ENCODE measurements at places on chromosomes 4 and X.

GRCh38 chr4:19309378-19309777 is 942.3 kb upstream of the SLIT2 start:
- DNase-seq, result peak; percentile 39

- DNase-seq, result no peak
Observed at GRCh38 chr4:48450740-48451139, 32.4 kb upstream of the SLC10A4 start.

DNA sequence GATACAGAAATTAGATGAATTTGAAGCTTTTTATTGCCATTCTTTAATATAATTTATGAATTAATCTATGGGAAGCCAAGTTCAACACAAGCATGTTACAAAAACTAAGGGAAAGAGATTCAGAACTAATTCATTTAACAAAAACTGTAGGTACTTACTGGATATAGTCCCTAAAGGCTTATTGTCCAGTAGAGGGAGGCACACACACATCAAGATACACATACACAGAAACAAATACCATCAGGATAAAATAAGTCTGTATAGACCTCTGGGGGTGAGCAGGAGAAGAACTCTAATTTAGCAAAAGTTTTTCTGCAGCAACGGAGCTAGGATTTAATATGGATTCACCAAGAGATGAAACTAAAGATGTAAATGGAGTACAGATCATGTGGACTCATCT is 83.0 kb upstream of the IL13RA1 start:
- peak; percentile 67 for DNase-seq

GRCh38 chr4:113882668-113883067 is 96.8 kb downstream of the ARSJ start:
- DNase-seq, result no peak

DNA sequence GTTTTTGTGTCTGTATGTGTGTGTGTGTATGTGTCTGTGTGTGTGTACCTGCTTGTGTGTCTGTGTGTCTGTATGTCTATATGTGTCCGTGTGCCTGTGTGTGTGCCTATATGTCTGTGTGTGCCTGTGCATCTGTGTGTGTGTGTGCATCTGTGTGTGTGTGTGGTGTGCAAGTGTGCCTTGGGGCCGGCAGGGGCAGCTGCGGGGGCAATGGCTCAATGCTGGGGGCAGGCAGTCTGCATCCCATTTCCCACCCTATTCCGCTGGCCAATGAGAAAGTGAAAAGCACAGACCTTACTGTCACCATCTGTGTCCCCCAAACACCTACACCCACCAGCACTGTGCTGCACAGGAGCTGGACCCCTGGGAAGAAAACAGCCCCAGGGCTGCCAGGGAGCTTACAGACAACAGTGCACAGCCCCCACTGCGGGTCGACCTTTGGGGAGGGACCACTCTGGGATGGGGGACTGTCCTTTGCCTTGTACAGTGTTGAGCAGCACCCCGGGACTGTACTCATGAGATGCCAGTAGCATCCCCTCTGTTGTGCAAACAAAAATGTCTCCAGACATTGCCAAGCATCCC is 246.0 kb downstream of the EVC2 start:
- DNase-seq, result no peak

DNA sequence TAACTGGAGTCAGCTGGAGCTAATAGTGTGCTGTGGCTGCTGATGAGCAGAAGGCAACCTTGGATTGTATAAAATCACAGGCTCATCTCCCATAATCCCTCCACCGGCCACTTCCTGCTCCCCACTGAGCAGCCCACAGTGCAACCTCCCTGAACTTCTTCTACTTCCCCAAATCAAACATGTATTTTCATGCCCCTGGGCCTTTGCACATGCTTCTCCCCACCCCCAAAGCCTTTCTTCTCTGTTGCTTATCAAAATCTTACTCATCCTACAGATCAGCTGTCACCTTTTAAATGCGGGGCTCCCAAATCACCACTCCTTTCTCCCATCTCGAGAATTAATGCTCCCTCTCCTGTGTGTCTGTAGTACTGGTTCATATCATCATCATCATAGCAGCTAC is 35.8 kb downstream of the RHOH start:
- DNase-seq, result no peak

- peak; percentile 26 for DNase-seq
Observed at GRCh38 chr4:10529291-10530136, 72.3 kb upstream of the ZNF518B start.

DNA sequence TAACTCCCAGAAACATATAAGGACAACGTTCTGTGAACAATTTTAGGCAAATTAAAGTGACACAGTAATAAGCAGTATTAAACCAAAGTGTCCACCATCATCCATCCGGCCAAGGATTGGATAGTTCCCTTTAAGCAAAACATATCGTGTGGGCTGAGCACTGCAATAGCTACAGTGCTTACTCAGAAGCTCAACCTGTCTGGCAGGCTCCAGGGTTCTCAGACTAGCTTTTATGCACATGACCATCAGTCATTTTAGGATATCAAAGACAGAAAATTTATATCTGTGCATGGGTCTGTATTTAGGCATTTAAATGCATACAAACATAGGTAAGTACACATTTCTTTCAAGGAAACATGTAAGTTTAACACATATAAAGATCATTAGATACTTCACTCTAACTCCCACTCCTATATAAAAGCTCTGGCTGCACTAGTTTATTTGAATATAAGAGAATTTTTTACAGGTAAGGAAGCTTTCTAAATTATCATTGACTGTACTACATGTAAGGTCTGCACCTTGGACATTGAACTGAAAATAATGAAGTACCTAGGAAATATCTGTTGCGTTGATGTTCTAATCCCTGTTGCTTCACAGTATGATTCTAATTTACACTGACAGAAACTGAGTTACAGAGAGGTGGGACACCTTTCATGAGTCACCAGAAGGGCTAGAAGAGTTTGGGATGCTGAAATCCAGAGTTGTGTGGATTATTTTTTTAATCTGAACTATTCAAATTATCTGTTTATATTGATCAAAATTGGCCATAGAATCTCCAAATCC is 67.6 kb downstream of the ELOVL6 start:
- no peak for DNase-seq

- no peak for DNase-seq
Observed at GRCh38 chr4:8238036-8238511, 31.5 kb upstream of the HTRA3 start.

DNA sequence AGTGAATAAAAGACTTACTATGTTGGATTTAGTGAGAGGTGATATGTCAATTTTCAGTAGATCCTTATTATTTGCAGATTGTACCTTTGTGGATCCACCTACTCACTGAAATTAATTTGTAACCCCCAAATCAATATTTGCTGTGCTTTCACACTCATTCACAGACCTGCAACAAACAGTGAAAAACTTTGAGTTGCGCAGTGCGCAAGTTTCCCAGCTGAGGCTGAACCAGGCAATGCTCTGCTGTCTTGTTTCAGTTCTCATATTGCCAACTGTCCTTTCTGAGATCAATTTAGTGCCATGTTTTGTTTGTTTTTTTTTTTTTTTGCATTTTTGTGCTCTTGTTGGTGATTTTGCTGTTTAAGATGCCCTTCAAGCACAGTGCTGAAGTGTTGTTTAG is 40.8 kb upstream of the LEF1 start:
- DNase-seq, result no peak

- DNase-seq, result peak; percentile 37
Observed at GRCh38 chr4:173398220-173398619, 696 bp downstream of the SCRG1 start.

GRCh38 chr4:26619784-26620183 is 35.9 kb downstream of the TBC1D19 start:
- DNase-seq, result no peak

DNA sequence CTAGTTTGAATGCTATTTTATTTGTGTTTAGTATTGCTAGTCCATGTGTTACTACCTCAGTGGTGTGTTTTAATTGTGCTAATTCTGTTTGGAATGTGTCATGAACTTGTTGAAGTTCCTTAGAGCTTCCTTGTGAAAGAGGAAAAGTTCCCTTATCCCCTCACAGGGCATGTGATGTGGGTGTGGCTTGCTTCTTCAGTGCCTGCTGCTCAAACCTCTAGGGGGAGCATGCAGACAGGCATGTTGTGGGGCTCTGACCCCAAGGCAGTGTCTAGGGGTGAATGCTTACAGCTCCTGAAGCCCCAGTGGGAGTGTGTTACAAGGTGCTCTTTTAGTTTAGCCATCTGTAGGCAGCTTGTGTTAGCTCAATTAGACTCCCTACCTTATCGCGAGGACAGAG is 86.5 kb downstream of the MAGED4 start:
- DNase-seq, result peak; percentile 88

GRCh38 chr4:77148078-77148477 is 8.9 kb upstream of the CCNG2 start:
- no peak for DNase-seq

DNA sequence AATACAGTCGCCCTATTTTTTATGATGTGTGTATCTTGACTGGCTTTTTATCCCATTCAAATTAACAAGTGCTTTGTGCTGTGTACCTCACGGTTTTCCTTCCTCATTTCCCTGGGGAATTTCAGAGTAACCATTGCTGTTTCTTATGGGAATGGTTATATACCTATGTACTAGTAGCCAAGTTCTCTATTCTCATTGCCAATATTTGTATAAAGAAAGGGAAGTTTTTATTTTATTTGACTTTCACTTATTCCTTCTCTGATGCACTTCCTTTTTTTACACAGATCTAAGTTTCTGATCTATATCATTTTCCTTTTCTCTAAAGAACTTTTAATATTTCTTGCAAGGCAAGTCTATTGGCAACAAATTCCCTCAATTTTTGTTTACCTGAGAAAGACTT is 181.3 kb downstream of the SOWAHB start:
- no peak for DNase-seq

DNA sequence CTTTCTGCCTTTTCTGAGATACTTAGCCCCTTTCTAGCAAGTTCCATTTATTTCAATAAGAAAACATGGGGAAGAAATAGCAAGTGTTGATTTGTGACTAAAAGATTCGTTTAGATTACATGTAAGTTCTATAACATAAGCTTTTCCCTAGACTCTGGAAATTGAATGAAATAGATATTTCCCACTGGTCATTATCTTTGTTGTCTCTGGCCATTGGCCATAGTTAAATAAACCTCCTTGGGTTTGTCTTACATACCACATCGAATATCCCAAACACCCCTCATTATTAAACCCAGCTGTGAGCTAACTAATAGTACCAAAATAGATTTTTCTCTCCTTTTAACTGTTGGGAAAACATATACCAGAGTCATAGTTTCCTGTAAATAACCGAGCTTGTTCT is 534.8 kb downstream of the IQCM start:
- DNase-seq, result no peak

DNA sequence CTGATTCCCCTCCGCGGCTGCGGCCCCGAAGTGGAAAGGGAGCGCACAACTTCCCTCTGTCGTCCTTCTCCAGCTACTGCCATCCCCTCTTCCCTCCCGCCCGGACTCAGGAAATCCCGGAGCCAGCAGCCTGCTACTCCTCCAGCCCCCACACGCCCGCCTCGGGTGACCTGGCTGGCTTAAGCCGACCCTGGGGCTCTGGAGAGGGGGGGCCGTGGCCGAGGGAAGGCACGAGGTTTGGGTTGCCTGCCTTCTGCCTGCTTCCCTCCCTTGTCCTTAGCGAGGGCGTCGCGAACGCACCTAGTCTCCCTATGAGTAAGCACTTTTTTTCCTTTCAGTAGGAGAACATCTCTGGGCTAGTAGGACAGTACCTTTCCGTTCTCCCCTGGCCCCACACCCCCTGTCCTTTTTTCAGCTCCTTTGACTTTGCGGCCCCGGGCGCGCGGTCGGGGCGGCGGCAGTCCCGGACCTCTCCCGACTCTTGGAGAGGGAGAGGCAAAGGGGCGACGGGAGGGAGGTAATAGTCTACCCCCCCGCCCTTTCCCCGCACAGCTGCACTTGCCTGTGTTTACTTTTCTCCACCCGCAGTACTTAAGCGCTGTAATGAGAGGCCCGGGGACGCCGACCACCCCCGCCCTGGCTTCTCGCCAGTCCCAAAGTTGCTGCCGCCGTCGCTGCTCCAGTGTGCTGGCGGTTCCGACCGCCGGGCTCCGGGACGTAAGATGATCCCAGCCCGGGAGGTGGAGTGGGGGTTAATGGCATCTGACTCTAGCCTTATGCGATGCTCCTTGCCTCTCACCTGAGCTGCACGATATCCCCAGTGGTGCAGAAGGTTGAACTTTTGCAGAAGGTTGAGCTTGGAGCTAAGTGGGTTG is 868 bp downstream of the PLS3 start:
- DNase-seq, result peak; percentile 43

All from SK-MEL-5 (cell line).